HS-27A (cell line): ENCODE measurements at places on chromosomes 6 and 20.
A peak's percentile ranks its signal among the peaks of the same experiment; 100 is the strongest.

DNA sequence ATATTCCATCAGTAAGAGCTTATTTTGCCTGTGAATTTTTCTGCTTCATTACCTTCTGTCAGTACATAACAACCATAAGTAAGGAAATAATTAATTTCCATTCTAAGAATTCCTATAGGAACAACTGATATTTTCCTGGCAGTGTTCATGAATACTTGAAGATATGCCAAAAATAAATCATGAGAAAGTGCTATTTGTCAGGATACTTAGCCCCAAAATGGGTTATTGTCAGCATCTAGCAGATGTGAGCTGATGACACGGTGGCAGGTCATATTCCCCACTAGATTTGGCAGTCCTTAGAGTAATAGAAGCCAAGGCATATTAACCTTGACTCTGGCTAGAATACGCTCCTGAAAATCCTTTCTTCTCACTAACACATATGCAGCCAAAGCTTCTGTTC, 43.2 kb upstream of the CRISP1 start:
- DNase-seq, result no peak

DNA sequence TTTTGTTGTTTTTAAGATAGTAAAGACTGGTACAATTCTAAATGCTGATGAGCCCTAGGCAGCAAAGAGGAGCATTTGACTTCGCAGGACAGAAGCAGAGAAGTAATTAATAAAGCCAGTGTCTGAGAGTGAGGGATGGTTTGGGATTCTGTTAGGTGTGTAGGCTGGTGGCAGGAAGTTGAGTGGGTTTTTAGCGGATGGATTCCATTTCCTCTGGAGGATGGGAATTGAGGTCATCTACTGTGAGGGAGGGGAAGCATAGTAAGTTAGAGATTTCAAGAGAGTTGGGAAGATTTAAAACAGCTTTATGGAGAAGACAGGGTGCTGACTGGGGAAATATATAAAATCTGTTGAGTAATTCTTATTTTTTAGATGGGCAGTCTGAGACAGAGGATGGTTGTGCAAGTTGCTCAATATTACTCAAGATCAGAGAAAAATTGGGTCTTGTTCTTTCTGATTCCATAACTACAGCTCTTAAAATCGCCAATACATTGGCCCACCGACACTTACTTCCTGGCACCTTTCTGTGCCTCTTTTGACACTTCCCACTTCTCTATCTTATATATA, 48.8 kb downstream of the PRL start:
- DNase-seq, result no peak

DNA sequence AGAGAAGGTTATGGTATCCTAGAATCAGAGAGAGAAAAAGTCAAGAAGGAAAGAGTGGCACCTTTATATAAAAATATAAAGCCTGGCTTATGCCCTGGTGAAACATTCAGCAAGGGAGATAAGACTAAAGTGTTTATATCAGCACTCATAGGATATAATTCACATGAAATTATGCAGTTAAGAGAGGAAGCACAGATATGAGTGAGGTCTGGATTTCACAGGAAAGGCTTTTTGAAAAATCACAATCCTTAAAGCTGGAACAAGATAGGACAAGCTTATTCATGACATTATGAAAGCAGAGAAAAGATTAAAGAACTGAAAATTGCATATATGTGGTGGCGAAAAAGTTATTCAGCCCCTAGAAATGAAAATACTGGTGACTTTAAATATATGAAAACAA, 181.2 kb upstream of the FLRT3 start:
- no peak for DNase-seq

GRCh38 chr20:32519381-32519730, 65.8 kb downstream of the NOL4L start:
- no peak for DNase-seq

- DNase-seq, result no peak
These were observed 34.2 kb downstream of the TUBB2B start for GRCh38 chr6:3193102-3193849.

DNA sequence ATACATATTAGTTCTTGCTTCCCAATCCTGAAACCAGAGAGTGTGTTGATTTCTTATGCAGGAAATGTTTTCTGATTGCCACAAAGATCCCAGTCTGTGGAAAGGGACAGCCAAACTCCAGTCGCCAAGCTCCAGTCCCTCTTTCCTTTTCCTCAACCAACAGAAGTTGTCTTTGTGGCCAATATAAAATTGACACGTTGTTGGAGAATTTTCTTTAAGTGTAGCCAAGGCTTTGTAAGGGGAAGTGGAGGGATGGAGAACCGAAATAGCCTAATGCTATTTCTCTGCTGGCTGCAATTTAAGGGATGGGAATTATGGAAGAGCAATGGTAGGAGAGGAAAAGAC, 5.4 kb downstream of the ADGRB3 start:
- no peak for DNase-seq

GRCh38 chr6:138570725-138571029, 71.4 kb upstream of the NHSL1 start:
- no peak for DNase-seq

DNA sequence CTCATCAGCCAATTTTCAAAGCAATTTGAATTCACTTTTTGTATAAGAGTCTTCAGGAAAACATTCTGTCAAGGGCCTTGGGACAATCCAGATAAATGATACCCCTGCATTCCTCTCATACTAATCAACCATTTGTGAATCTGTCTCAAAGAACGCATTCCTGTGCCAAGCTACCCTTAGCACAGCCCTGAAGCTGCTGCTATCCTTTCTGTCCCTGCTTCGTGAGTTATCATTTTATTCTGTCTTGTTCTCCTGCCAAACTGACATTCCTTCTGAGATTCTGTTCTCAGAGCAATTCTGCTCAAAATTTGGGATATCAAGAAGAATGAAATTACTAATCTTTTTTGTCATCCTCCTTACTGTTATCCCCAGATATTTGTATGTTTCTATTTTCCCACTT, 213.9 kb upstream of the STXBP5 start:
- DNase-seq, result peak; percentile 76

DNA sequence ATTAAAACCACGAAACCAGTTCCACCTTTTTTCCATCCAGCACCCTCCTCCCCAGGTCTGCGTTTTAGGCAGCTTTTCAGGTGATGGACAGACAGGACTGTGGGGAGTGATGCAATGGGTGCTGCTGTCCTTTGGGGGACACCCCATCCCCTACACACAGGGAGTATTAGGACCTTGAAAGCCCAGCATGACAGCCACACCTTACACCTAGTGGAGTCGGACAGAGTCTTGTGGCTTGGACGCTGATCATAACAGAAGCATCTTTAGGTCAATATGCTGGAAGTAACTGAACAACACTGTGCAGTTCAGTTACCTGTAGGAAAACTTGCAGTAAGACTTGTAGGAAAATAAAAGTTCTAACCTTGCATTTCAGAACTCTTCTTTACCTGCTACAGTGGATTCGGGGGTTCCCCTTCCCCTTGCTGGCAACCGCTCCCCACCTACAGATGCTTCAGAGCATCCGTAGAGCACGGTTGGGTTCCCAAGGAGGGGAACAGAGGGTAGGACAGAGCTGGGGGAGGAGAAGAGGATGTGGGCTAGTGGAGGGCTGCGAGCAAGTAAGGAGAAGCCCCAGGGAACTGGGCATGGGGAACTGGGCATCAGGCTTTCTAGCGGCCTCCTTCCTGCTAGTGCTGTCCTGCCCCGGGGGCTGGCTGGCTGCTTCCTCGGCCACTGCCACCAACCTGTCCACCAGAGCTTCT, 31.7 kb downstream of the PLEKHG1 start:
- DNase-seq, result no peak

GRCh38 chr6:89834884-89835792, 5.5 kb downstream of the CASP8AP2 start:
- no peak for DNase-seq

DNA sequence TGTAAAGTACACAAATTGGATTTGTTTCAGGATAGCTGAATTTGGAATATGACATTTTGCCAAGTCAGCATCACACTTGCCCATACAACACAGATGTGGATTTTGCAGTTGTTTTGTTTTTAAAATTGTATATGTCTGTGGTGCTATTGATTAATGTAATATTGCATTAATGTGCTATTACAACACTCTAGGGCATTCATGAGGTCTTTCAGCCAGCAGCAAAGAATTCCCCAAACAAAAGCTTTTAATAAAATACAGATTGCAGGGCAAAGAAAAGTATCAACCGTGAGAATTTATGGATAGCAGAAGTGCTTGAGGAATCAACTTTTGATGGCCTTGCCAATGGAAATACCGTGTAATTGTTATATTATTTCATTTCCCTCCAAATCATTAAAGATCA, 144.9 kb downstream of the AIG1 start:
- DNase-seq, result no peak

DNA sequence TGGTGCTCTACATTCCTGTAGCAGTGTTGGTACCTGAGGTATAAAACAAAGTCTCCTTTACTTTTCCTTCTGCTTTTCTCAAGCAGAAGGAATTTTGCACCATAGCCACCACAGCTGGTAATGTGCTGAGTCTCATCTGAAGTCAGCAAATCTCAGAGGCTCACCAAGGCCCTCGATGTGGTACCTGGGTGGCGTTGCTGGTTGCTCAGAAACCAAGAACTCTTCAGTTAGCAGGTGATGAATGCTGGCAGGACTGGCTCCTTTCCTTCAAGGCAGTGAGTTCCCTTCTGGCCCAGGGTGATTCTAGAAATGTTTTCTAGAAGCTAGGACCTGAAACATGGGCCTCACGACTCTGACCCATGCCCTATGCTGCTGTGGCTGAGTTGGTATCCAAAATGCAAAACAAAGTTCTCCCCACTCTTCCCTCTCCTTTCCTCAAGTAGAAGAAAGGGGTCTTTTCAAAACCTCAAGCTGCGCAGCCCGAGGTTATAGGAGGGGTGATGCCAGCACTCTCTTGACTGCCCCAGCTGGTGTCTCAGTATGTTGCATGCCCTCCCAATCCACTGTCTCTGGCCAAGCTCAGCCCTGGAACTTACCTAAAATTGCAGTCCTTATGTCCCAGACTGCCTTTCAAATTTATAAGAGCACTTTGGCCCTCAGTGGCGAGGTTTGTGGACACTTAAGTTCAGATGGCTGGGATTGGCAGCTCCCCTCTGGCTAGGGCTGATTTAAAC, 592.3 kb downstream of the FRK start:
- no peak for DNase-seq

DNA sequence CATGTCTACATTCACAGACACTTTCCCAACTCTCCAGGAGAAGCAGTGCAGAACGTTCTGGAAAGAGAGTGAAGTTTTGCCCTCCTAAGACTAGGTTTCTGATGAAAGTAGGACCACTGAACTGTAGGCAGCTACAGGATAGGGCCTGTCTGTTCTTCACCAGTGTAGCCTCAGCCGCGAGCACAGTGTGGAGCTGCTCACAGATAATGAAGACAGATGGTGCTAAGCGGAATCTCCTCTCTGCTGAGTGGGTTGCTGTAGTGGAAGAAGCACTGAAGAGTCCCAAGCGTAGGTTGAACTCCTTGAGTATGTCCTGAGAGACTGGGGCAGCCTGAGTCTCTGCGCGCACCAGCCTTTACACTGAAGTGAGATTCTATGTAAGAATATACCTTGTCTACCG, 170.2 kb downstream of the PACRG start:
- no peak for DNase-seq

GRCh38 chr20:5667705-5668528, 82.3 kb upstream of the SHLD1 start:
- no peak for DNase-seq

DNA sequence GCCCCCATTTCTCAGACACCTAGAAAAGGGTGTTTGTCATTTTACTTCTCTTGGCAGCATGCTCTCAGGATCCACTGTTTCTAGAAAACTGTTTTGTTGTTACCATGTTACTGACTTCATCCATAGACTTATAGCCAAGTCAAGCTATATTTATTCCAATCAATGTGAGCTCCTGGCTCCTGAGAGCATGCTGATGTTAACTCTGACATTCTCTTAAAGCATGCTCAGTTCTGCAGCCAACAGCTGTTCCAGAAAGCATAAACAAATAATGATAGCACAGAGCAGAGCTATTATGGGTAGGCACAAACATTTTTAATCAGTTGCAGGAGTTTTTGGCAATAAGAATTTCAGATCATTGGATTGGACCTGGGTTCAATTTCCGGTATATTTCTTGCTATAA, 92.4 kb upstream of the CEP85L start:
- DNase-seq, result no peak

DNA sequence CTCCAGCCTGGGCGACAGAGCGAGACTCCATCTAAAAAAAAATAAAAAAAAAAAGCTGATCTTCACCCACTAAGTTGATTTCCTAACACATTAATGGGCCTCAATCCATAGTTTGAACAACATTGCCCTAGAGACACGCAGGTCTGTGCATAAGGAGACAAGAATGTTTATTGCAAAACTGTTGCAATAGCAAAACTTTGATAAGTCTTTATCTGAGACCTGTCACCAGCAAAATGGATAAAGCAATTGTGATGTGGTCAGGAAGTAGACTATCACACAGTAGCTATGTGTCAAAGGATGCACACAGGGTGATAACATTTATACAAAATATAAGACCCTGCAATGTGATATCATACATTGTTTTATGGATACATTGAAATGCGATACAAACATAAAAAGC, 4.2 kb upstream of the ITPR3 start:
- no peak for DNase-seq

GRCh38 chr20:24503352-24503931, 34.0 kb downstream of the SYNDIG1 start:
- DNase-seq, result no peak

GRCh38 chr6:33124525-33124901, 48.7 kb downstream of the HLA-DPB1 start:
- DNase-seq, result no peak

GRCh38 chr20:40902661-40903060, 126.0 kb upstream of the TOP1 start:
- no peak for DNase-seq

DNA sequence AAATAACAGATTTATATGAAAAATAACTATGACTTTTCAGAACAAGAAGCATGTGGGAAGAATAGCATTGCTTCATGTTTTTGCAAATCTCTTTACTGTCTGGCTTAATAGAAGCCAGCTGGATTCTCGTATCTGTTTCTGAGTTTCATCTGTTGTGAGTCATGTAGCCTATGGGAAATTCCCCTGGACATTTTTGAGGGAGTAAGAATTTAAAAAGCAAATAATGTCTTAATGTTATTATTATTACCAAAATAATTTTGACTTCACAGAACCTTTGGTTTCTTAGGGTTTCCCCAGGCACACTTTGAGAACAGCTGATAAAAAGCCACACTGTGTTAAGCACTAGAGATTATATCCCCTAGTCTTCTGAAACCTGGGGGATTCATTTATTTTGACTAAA, 75.8 kb downstream of the SYCP2L start:
- DNase-seq, result no peak

- DNase-seq, result no peak
These were observed 207.5 kb downstream of the SMOC2 start for GRCh38 chr6:168648240-168649125.

DNA sequence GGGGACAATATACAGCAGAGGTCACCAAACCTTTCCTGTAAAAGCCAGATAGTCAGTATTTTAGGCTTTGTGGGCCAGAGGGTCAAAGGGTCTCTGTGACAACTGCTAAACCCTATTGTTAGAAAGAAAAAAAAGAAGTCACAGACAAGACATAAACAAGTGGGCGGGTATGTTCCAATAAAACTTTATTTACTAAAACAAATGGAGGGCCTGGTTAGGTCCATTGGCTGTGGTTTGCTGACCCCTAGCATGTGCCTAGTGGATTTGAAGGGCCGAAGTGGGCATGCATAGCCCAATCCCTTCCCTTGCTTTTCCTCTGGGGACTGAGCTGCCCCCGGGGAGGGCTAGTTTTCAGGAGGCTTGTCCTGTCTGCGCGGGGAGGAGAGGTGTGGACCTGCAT, 78.9 kb downstream of the SULF2 start:
- DNase-seq, result no peak

- no peak for DNase-seq
These were observed 1.7 kb downstream of the OPRL1 start for GRCh38 chr20:64081624-64081964.

GRCh38 chr6:60754879-60755278, 1531.1 kb downstream of the KHDRBS2 start:
- DNase-seq, result no peak
